ENCODE measurements at places on chromosomes 7 and 10.

DNA sequence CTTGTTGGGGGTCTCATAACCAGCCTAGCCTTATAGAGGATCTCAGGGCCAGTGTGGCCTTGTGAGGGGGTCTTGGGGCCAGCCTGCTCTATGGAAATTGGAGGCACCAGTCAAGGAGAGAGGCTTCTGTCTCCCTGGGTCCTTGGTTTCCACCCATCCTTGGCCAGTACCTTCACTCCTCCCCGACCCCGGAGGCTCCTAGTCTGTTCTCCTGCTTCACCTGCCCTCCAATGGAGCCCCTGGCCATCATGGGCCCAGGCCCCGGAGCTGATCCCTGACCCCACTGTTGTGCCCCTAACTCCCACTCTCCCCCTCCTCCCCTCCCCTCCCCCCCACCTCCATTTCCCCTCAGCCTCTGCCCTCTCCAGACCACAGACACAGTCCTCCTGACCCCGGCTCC lies 29.7 kb downstream of the RASGEF1A start:
- DNase-seq = no peak

GRCh38 chr7:78037603-78038002 lies 239.0 kb downstream of the PHTF2 start:
- DNase-seq = no peak

DNA sequence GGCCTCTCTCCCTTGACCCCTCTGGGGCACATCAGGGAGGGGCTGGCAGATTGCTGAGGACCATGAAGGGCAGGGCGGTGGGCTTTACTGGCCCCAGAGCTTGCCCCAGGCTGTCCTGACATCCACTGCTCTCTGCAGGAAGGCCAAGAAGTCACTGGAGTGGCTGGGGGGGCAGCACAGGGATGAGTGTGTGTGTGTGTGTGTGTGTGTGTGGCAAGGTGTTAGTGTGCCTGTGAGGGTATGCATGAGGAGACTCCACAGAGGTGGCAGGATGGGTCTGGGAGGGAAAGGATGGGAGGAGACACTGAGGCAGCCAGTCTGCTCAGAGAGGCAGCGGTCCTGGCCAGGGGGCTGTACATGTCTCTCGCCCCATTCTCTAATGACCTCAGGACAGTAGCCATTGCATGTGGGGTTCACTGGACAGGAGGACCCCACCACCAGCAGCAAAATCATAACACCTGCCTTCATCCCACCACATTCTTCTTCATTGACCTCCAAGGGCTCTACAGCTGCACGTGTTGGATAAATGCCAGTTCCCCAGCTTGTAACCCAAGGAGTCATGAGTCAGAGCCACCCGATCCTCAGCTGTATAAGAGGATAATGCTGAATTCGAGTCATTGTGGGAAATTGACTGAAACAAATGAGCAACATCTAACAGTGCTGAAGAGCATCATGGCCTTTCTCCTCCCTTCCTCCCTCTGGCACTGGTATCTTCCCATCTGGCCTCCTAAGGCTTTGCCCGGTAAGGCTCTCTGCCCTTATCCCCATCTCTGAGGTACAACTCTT lies 720.5 kb downstream of the GRID1 start:
- no peak for DNase-seq

GRCh38 chr10:5891009-5891408 lies 966 bp downstream of the FBH1 start:
- no peak for DNase-seq

DNA sequence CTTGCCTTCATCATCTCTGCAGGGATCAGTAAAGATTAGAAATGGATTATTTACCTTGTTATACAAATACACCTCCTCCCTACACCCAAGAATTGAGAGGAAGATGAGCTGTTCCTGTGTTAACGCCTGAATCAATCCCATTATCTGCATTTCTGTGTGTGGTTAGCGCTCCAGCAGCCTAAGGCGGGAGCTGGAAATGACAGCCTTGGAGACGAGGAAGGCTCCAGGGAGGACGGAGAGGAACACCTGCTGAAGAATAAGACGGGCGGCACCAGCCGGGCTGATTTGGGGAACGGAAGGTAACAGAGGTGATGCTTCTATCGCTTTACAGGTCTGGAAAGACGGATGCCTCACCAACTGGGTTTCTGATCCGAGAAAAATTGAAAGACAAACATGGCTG lies 34.2 kb upstream of the DDC start:
- no peak for DNase-seq

- no peak for DNase-seq
Measured at GRCh38 chr7:151541709-151542499, 22.2 kb upstream of the RHEB start.

GRCh38 chr10:129761197-129761972 lies 202.7 kb downstream of the EBF3 start:
- DNase-seq = no peak

GRCh38 chr10:71494980-71495381 lies 98.3 kb downstream of the CDH23 start:
- no peak for DNase-seq

DNA sequence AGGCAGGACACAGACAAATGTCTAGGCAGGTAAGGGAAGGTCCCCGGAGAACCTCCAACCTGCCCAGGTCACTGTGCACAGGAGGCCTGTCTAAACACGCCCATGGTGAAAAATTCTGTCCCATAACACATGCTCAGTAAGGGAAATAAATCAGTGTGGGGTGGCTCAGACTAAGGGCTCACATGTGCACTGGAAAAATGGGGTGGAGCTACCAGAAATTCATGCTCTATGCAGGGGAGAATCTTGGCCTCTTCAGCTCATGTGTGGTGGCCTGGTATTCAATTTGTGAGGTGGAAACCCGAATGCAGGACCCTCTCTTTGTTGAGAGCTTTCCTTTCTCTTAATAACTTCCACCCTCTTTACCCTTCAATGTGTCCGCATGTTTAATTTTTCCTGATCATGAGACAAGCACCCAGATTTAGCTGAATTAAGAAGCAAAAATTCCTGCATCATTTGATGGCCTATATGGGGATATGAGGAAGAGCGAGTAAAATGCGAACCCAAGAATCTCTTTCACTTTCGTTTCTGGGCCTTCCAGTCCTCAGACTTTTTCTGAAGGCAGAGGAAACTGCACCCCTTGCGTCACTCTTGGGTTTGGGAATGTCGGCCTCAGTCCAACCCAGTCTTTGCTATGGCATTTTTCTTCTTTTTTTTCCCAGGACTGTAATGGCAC lies 163.2 kb downstream of the DGKB start:
- DNase-seq = no peak

DNA sequence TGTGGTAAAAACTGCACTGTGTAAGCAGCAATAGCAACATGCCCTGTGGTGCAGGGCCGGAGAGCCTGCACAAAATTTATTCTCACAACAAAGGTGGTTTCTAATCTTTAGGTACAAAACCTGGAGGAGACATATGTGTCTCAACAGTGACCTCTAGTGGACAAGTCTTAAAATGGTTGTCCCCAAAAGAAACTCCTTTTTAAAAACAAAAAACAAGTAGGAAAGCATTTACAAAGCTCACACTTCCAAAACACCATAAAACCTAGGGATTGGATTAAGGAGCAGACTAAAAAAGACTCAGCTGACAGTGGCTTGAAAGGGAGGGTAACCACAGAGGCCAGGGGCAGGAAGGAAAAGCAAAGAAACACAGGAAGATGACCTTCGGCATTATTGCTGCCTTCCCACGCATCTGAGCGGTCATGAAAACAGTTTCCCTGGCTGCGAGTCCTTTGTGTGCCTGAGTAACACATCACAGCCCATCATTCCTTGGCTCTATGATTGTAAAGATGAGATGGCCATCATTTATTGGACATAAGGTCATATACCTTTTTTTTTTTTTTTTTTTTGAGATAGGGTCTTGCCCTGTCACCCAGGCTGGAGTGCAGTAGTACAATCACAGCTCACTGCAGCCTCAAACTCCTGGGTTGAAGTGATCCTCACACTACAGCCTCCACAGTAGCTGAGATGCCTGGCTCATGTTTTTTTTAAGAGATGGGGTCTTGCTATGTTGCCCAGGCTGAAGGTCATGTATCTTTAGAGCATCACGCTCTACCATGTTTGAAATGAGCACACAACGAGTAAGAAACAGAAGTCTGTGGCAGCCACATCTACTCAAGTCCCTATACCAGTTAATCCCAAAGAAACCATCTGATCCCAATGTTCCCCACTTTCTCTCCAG lies 39.5 kb downstream of the RSU1 start:
- DNase-seq = no peak

DNA sequence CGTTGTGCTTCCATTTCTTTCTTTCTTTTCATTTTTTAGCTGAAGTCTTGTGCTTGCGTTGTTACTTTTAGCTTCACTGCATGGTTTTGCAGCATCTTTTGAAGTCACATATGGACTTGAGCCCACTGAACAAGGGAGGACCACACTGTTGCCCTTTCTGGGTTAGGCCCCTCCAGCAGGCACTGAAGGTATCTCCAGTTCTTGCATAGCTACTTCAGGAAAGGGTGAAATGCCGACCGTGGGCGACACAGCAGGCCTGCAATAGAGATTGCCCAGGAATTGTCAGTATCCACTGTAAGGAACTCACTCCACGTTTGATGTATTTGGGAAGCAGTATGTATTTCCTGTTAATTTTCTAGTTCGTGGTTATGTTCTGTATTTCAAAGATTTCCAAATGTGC lies 85.1 kb downstream of the WDR37 start:
- no peak for DNase-seq

- DNase-seq = no peak
Measured at GRCh38 chr7:129903935-129904334, 48.8 kb downstream of the UBE2H start.

GRCh38 chr10:91123261-91123660 lies 97.2 kb upstream of the PCGF5 start:
- no peak for DNase-seq

GRCh38 chr7:74495112-74496086 lies 41.7 kb downstream of the GTF2IRD1 start:
- no peak for DNase-seq

DNA sequence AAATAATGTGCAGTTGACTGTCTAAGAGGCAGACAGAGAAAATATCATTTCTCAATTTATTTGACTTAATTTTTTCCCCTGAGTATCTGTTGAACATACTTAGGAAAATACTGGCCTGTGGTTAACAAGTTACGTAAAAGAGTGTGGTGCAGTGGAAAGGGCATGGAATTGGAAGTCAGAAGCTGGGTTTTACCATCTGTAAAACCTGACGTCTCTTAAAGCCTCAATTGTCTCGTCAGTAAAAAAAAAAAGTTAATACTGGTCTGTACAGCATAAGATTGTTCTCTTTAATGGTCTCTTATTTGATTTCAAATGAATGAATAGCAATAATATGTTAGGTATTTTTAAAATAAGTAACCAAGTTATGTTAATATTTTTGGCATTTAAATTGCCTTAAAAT lies 67.8 kb downstream of the PHTF2 start:
- DNase-seq = no peak

DNA sequence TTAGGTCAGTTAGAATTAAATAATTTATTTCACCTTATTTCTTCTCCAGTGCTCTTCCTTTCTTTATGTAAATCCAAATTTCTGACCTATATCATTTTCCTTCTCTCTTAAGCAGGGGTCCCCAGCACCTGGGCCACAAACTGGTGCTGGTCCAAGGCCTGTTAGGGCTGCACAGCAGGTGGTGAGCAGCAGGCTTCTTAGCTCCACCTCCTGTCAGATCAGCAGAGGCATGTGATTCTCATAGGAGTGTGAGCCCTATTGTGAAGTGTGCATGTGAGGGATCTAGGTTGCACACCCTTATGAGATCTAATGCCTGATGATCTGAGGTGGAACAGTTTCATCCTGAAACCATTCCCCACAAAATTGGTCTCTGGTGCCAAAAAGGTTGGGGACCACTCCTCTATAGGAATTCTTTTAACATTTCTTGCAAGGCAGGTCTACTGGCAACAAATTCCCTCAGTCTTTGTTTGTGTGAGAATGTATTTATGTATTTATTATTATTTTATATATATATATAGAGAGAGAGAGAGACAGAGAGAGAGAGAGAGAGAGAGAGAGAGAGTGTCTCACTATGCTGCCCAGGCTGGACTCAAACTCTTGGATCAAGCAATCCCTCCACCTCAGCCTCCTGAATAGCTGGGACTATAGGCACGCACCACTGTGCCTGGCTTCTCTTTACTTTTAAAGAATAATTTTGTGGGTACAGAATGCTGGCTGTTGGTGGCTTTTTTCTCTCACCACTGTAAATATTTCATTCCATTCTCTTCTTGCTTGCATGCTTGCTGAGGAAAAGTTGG lies 4.3 kb upstream of the ABCC2 start:
- peak; percentile 17 for DNase-seq

GRCh38 chr7:130648580-130648979 lies 20.0 kb downstream of the COPG2 start:
- no peak for DNase-seq

- no peak for DNase-seq
Measured at GRCh38 chr7:150969475-150969874, 8.6 kb downstream of the KCNH2 start.

GRCh38 chr7:95427166-95427565 lies 7.7 kb downstream of the PON2 start:
- no peak for DNase-seq

DNA sequence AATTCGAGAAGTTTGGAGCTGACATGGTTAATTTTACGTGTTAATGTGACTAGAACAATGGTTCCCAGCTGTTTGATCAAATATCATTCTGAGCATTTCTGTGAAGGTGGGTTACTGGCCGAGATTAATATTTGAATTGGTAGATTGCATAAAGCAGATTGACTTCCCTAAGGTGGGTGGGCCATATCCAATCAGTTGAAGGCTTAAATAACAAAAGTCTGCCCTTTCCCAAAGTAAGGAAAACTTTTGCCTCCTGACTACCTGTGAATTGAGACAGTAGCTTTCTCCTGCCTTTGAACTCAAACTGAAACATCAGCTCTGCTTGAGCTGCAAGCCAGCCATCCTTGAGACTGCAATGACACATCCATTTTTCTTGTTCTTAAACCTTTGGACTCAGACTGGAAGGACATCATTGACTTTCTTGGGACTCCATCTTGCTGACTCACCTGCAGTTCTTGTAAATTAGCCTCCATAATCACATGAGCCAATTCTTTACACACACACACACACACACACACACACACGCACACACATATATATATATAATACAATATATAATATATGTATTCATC lies 63.1 kb upstream of the LRRTM3 start:
- no peak for DNase-seq

- no peak for DNase-seq
Measured at GRCh38 chr7:83546586-83546985, 102.4 kb downstream of the SEMA3E start.

DNA sequence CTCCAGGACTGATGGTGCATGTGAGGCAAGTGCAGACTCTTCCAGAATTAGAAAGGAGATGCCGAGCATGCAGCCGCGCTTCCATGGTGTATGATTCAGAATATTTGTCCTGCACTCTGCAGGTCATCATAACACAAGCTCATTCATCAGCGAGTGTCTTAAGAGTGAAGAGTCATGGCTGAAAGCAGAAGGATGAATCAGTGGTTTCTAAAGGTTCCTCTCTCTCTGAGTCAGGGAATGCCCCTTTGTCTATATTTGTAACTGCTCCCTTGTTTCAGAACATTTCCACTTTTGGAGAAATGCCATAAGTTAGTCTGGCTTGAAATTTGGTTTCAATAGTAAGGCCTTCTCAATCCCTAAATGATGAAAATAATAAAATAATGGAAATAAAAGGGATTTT lies 52.3 kb downstream of the HECW1 start:
- no peak for DNase-seq

GRCh38 chr7:32034052-32034451 lies 36.2 kb downstream of the PDE1C start:
- no peak for DNase-seq

Measured in WTC11 (cell line).